ENCODE measurements at places on chromosomes 7 and 10.

DNA sequence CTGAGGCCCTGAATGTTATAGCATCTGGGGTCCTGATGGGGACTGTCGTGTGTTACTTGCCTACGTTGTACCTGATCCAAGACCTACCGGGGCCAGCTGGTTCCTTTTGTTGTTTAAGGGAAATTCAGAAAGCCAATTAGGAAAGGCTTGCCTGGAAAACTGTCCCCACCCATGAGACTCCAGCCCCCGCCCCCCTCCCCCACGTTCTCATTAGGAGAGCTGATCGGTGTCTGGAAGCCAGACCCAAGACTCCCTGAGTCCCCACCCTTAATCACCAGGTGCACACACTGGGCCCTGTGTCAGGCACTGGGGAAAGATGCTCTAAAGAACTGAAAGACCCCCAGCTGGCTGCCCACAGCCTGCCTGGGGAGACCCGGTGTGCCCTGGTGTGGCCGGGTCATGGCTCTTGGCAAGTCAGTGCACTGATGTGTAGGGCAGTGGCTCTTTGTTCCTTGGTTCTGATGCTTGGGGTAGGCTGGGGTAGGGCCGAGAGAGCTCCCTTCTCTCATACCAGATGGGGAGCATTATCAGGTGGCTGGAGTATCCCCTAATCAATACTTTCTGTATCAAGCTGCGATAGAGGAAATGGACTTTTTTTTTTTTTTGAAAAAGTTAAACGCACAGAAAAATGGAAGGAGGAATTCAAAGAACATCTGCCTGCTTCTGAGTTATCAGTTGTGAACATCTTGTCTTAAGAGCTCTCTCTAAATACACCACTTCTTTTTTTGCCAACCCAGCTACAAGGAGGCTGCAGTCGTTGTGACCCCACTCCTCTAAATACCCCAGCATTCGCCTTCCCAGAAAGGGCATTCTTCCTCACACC, 16.9 kb downstream of the TSPAN15 start:
- DNase-seq = no peak

GRCh38 chr10:98465866-98466265, 19.1 kb upstream of the HPS1 start:
- DNase-seq = no peak

DNA sequence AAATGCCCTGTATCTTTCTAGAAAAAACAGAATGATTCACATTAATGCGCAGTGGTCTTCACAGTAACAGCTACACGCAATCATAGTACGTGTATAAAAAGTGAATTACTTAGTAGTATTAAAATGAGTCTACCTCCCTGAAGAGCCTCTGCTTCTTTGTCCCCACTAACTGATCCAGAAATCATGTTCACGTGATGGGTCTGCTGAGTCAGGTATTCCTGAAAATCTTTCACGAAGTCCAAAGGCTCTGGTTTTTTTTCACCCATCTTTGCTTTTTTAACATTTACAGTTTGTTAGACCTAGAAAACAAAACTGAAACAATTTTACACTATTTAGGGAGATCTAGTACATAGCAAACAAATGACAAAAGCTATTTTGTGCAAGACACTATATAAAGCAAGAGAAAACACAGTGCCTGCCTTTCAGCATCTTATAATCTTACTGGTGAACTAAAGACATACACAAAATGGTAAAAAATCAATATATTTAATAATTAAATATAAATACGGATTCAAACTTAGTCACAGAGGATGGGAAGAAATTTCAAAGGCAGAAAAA, 10.2 kb downstream of the IKZF5 start:
- DNase-seq = no peak

GRCh38 chr10:97851341-97852001, 1.8 kb downstream of the GOLGA7B start:
- DNase-seq = no peak

- DNase-seq = no peak
Measured at GRCh38 chr7:103143868-103144267, 5.0 kb downstream of the NAPEPLD start.

DNA sequence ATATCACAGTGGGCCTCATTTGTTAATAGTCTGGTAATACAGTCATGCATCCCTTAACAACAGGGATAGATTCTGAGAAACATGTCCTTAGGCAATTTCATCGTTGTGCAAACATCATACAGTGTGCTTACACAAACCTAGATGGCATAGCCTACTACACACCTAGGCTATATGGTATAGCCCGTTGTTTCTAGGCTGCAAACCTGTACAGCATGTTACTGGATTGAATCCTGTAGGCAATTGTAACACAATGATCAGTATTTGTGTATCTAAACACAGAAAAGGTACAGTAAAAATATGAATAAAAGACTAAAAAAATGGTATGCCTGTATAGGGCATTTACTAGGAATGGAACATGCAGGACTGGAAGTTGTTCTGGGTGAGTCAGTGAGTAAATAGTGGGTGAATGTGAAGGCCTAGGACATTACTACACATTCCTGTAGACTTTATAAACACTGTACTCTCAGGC, 12.0 kb upstream of the RHOBTB1 start:
- no peak for DNase-seq

DNA sequence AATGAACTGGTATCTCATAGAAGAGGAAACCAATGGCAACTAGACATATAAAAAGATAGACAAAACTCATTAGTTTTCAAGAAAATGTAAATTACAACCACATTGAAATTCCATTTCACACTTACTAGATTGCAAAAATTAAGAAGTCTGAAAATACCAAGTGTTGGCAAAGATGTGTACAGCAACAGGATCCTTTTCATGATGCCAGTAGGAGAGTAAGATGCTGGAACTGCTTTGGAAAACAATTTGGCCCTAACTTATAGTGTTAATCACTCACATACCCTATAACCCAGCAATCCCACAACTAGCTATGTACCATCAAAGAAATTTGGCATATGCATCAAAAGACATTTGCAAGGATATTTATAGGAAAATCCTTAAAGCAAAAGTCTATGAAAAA, 15.5 kb downstream of the REEP3 start:
- DNase-seq = no peak

DNA sequence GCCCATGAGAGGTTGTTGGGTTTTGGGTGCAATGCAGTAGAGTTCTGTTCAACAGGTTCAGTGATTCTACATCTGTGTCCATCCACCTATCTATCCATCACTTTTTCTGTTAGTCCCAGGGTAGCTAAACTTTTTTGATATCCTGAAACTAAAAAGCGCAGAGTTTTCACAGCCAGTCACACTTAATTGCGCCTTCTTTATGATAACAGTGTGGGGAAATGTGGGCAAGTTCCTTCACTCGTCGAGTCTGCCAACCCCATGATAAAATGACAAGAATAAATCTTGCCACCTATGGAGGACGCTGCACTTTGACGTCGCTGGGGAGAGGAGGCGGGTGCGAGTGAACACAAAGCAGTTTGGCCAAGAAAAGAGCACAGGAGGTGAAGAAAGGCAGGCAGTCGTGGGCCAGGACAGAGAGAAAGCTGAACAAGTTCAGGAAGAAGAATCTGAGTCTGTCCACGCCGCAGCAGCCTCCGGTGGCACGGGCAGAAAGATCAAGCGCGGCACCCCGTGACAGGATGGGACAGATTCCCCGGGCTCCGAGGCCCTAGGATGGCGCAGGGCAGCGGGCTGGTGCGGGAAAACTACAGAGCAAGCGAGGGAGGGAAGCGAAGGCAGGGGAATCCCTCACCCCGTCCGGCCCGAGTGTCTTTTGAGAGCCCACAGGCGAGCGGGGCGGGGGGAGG, 9.2 kb downstream of the SP8 start:
- no peak for DNase-seq

- DNase-seq = no peak
Measured at GRCh38 chr7:31744294-31744874, 57.4 kb downstream of the PPP1R17 start.

DNA sequence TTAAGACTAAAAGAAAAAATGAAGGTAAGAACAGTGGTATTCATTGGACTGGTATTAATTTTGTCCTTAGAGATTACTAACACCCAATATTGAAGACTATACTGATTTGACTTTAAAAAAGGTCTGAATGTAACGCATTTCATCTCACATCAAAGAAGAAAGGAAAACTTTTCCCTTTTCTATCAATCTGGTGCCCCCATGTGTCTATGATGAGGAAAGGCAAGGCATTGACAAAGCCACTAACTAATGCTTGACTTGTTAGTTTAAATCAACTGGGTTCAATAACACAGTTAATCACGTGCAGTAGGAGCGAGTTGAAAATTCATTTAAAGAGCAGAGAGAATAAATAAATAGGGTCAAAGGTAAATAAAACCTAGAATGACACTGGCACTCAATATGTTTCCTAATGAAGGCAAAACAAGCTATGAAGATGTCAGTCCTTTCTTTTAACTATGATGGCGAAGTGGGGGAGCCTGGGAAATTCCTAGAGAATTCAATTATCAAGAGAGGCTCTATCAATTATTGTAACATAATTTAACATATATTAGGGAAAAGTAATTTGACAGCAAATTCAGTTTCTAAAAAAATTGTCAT, 180.9 kb downstream of the ANK3 start:
- DNase-seq = no peak

DNA sequence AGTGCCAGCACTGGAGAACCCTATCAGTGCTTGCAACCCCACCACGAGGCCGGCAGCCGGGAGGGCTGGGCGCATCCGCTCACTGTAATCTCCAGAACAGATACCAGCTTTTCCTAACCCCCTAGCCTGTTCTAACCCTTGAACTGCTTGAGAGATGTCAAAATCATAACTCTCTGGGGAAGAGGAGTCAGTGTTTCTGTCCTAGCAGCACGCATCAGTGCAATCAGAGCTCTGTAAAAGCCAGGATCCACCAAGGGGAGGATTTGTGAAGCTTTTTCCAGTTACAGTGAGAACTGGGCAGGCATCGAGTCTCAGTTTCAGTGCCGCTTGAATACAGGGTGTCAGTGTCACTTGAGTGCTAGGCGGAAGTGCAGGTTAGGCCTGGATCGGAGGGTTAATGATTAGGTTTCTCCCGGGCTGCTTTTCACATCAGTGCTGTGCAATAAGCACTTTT, 104.5 kb upstream of the INSYN2A start:
- no peak for DNase-seq

- DNase-seq = no peak
Measured at GRCh38 chr7:19106241-19107080, 11.0 kb downstream of the TWIST1 start.

- DNase-seq = no peak
Measured at GRCh38 chr10:110923856-110924493, 4.6 kb downstream of the SHOC2 start.

Measured in stimulated activated effector memory CD8-positive, alpha-beta T cell treated with anti-CD3 and anti-CD28 coated beads, Interleukin-12 subunit alpha, Interleukin-12 subunit beta, amount 100 ng/mL, for 72 hours (primary cell).